ENCODE measurements at places on chromosomes 3 and 15.

DNA sequence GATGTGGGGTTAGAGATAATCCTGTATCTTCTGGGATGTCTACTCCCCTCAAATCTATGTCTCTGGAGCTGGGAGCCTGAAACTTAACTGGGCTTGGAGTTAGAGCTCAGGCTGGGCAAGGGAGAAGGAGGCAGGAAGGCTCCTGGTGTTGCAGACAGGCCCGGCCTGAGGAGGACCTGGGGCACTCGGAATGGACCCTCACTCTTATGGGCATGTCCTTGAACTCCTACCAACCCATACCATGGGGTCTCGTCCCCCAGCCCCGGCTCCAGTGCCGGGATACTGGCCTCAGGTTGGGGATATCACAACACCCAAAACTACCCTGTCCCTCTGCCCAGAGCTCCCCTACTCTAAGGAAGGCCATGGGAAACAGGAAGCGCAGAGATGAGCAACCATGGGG, 45.2 kb downstream of the SCN5A start:
- no peak for DNase-seq

DNA sequence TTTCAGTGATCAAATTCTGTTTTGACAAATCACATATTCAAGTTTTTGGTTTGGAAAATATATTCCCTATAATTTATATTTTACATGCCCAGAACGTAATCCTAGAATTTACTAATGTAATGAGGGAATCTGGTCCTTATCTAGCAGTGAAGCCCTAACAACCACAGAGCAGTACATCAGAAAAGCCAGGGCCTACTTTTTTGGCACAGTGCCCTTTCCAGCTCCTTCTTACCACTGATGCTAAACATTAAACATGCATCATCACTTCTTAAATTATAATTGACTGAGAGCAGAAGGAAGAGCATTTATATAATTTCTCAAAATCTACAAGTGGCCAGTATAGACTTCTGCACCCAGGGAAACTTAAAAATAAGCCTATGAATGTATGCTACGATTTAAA, 66.7 kb downstream of the FBXL22 start:
- no peak for DNase-seq

DNA sequence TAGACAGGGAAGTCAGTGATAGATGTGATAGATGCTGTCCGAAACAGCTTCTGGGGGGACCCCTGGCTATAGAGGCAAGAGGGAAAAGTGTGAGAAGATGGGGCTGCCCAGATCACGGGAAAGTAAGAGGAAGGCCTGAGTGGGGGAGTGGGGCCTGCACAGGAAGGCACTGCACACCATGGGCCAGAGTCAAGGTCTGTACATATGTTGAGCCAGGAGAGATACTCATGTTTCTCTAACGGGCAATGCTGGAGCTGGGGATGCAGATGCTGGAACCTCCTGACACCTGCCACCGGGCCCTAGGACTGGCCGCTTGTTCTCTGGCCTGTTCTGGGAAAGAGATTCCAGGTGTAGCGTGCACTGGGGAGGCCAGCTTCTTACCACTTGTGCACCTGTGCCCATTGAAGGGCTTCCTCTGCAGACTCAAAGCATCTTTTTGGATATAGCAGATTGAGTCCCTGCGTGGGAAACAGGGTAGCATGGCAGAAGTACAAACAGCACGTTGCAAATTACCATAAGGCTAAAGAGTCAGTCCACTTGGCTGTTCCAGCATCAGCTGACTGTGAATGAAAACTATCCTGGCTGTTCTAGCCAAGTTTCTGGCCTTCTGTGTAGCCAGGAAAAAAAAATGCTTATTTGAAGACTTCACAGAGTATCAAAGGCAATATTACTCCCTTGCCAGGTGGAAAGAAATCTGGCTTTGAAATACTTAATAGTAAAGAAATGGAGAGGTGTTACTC, 77.1 kb upstream of the GSK3B start:
- no peak for DNase-seq

GRCh38 chr15:75930866-75931265, 27.2 kb downstream of the FBXO22 start:
- DNase-seq: no peak

DNA sequence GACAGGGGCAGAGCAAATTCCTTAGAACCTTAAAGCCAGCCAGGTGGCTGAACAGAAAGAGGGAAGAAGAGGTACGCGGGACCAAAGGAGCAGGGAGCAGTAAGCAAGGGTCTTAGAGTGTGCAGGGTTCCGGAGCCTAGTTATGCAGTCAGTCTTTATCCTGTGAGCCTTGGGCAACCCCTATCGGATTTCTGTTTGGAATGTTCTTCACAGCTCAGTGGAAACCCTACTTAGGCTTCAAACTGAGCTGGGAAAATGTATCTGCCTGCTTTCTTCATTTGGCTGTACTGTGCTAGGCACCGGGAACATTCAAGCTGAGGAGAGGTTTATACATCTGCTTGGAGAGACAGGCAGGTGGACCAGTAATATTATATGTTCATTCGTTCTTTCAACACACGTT, 37.1 kb downstream of the PSMD6 start:
- DNase-seq: no peak

- DNase-seq: no peak
Observed at GRCh38 chr3:33490641-33491241, 50.5 kb upstream of the UBP1 start.

DNA sequence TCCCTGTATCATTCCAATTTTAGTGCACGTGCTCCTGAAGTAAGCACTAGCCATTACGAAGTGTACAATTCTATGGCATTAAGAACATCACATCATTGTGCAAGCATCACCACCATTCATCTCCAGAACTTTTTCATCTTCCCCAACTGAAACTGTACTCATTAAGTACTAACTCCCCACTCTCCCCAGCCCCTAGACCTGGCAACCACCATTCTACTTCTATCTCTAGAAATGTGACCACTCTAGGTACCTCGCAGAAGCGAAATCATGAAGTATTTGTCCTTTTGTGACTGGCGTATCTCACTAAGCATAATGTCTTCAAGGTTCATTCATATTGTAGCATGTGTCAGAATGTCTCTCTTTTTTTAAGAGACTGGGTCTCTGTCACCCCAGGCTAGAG, 11.4 kb downstream of the PPP1R2 start:
- no peak for DNase-seq

- peak; percentile 26 for DNase-seq
Observed at GRCh38 chr15:48250640-48251076, 44.6 kb downstream of the SLC12A1 start.

DNA sequence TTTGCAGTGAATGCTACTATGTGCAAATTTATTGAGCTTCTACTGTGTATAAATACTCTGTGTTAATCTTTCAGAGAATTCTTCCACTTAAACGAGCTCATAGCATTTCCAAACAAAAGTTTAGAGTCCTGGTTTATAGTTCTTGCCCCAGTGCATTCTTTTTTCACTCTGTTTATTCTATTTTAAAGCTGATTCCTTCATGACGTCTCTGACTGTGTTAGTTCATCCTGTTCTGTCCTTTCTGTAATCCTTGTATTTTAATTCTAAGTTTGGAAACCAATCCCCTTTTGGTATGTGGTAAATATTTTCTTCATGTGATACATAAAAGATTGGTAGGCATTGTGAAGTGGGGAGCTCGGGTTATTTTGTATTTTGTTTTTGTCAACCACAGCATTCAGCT, 18.7 kb downstream of the P2RY14 start:
- no peak for DNase-seq

DNA sequence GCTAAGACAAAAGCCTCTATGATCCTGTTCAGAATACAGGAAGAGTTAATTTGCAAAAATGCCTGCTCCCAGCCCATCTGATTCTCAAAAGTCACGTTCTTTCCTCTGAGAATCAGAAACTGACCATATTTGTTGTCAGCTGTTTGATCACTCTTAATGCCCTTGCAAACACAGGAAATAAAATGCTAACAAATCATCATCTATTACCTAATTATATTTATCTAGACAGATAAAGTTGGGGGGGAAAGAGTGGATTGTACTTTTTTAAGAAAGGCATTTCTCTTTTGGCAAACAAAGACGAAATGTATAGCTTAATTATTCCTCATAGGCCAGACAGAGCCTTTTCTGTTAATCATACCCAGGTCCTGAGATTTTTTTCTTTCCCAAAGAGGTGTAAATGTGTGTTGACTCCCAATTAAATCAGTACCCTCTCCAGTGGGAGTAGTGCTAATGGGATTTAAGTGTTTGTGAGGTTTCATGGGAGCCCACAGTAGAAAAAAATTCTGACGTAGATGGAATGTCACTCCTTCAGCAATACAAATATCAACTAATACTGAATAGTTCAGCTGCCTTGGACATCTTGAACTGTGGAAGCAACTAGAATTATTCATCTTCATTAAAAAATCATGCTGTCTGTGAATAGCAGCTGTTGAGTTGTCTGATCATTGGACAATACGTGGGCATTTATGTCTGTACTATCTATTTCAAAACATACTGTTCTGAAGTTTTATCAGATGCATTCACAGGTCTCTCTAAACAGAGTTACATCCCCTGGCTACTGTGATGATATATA, 22.5 kb upstream of the BNIP2 start:
- no peak for DNase-seq

- DNase-seq: no peak
Observed at GRCh38 chr3:46898321-46899150, 21.0 kb downstream of the PTH1R start.

- no peak for DNase-seq
Observed at GRCh38 chr3:171058058-171058457, 31.5 kb upstream of the SLC2A2 start.

DNA sequence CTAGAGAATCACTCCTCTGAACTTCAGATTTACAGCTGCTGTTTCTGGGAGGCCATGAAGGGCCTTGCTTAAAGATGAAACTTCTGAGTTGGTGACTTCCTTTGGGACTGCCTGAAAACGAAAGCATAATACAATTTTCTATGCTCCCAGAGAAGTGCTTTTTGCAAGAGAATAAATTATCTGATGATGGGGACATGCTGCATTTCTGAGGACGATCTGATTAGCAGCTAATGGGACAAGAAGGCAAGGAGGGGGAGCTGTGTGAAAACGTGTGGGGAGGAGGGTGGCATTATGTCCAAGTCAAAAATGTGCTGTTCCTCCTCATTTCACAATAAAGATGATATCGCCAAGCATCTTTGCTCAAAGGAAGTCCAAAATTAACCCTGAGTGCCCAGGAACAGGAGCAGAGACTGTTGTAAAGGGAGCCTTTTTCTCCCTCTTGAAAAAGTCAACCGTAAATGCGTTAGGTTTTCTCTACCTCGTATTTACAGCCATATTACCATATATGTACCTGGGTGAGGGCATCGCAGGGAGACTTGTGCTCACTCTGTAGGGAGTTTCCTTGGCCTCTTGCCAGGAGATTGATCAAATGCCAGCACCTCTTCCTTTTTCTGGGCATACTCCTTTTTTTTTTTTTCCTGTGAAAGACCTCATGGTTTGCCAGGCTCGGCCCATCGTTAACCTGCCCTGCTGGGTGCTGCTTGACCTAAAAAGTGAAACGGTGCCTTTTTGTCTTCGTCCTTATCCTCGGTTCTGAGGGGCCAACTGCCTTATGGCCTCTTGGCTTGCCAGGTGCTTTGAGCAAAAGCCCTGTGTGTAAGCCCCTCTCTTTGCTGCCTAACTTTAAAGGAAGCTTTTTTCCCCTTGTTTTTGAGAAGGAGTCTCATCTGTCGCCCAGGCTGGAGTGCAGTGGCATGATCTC, 11.5 kb downstream of the ITPR1 start:
- DNase-seq: no peak

DNA sequence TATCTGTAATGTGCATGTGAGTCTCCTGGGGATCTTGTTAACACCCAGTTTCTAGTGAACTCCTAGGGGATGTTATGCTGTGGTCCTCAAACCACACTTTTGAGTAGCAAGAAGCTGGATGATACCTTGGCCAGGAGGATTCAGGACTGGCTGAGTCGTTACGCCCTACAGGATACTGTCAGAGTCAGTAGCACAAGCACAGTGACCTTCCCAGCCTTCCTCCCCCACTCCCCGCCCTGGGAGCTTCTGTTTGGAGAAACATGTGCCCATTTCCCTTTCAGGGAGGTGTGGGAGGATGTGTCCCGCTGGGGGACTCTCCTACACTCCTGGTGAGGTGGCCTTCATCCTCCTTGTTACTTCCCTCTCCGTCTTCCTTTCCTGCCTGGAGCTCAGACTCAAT, 76.4 kb upstream of the TRPM1 start:
- no peak for DNase-seq

- DNase-seq: no peak
Observed at GRCh38 chr3:47339951-47340350, 40.9 kb upstream of the PTPN23 start.

GRCh38 chr3:162678941-162679340, 1182.3 kb downstream of the OTOL1 start:
- no peak for DNase-seq

DNA sequence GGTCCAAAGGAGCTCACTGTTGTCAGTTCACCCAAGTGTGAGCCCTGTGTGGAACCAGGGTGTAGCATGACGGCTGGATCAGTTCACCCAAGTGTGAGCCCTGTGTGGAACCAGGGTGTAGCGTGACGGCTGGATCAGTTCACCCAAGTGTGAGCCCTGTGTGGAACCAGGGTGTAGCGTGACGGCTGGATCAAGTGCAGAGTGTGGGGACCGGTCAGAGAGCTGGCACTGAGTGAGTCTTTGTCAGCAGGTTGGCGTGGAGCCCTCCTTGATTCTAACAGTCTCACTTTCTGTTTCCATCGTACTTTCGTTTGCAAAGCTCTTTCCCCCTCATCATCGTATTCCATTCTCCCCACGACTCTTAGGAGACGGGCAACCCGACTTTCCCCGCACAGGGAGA, 57.9 kb upstream of the DLG1 start:
- no peak for DNase-seq

DNA sequence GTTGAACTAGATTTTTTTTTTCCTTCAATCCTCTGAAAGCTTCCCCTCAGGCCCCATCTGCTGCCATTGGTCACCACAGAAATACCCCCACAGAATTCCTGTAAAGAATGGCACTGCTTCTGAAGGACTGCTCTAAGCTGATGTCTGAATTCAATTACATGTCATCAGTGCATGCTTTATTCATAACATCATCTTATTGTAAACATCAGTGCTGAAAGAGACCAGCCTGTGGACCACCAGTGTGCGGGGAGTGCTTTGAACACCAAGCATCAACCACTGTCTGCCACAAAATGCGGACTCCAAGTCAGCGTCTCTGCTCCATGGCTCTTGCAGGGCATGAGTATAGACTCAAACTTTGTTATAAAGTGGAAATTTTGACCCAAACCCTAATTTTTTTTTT, 11.6 kb downstream of the PHLDB2 start:
- no peak for DNase-seq

- DNase-seq: no peak
Observed at GRCh38 chr3:5055357-5056110, 66.6 kb upstream of the ARL8B start.

- DNase-seq: no peak
Observed at GRCh38 chr3:155979746-155980145, 109.3 kb downstream of the GMPS start.

- no peak for DNase-seq
Observed at GRCh38 chr3:191369616-191370010, 39.3 kb upstream of the UTS2B start.

DNA sequence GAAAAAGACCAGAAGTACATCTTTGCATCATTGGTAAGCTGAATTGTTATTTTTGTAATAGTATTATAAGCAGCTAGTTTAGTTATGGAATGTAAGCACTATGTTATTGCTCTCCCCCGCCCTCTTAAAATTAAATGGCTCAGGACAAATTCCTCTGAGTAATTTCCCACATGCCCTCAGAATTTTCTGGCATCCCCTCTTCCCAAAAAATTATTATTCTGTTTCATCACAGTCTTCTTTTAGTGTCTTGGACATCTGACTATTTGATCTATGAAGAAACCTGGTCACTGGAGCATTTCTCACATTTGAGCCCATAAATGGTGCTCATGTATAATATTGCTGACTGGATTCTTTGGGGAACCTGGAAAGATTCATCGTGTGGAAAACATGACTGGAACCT, 68.3 kb downstream of the KLHL25 start:
- DNase-seq: no peak
